ENCODE measurements at places on chromosomes 4 and X.

- DNase-seq = no peak
Measured at GRCh38 chr4:76897536-76898384, at the start of gene SOWAHB. Gene SOWAHB (minus strand): TSS chr4:76898144. CDS start chr4:76897849, 295 bp downstream.

GRCh38 chrX:76148753-76149152, 24.1 kb upstream of the PBDC1 start:
- peak; percentile 2 for DNase-seq

GRCh38 chr4:55763996-55764395, 55.6 kb upstream of the EXOC1L start:
- no peak for DNase-seq

GRCh38 chrX:11480626-11481025, 185.1 kb downstream of the ARHGAP6 start:
- DNase-seq = no peak

DNA sequence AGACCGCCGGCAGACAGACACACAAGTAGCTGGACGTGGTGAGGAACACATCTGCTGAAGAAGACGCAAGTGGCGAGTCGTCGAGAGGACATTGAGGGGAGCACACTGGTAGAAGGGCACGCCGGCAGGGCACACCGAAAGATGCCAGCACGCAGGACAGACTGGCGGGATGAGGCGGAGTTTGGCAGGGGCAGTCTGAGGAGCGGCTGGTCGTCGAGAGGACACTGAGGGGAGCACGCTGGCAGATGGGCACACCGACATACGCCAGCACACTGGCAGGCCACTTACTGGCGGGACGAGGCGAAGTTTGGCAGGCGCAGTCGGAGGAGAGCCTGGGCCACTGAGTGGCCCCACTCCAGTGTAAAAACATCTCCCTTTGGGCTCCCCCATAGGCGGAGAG, 42.1 kb downstream of the RASGEF1B start:
- no peak for DNase-seq

GRCh38 chr4:14681330-14681729, 321.0 kb upstream of the CPEB2 start:
- DNase-seq = no peak

DNA sequence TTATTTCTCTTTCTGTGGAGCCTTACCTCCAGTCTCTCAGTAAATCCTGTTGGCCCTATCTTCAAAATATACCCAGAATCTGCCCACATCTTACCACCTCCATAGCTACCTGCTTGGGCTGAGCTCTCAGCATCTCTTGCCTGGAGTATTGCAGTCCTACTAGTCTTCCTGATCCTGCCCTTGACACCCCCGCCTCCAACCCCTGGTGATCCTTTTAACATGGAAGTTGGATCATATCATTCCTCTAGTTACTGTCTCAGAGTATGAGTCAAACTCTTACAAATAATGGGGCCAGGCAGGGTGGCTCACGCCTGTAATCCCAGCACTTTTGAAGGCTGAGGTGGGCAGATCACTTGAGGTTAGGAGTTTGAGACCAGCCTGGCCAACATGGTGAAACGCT, 43.1 kb upstream of the SETD7 start:
- peak; percentile 18 for DNase-seq

- no peak for DNase-seq
Measured at GRCh38 chr4:103753868-103754653, 34.3 kb upstream of the TACR3 start.

DNA sequence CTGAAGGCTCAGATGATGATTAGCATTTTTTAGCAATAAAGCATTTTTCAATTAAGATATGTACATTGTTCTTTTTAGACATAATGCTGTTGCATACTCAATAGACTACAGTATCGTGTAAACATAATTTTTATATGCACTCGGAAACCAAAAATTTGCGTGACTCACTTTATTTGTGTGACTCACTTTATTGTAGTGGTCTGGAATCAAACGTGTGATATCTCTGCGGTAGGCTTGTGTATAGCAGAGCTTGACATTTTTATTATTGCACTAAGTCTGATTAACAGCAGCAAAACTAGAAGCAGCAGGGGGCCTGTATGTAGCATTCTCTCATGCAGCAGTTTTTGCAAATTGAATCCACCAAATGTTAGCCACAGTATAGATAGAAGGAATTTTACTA, 119.1 kb upstream of the PRDX4 start:
- DNase-seq = peak; percentile 62

- DNase-seq = no peak
Measured at GRCh38 chr4:25863831-25864418, 1.1 kb upstream of the SEL1L3 start.

DNA sequence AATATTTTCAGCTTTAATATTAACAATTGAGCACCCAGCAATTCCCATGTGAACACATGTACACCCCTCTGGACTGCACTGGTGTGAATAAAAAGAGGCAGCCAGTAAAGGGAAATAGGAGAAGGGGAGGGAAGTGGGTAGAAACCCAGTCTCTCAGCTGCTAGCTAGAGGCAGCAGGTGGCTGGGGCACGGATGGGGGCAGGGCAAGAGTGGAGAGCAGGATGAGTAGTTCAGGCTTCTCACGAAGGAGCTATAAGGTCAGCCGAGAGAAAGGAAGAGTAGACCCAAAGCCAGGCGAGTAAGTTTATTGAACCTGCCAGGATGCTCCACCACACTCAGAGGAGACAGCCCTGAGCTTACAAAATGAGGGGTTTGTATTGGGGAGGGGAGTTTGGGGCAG, 184.8 kb upstream of the MTMR8 start:
- DNase-seq = no peak

DNA sequence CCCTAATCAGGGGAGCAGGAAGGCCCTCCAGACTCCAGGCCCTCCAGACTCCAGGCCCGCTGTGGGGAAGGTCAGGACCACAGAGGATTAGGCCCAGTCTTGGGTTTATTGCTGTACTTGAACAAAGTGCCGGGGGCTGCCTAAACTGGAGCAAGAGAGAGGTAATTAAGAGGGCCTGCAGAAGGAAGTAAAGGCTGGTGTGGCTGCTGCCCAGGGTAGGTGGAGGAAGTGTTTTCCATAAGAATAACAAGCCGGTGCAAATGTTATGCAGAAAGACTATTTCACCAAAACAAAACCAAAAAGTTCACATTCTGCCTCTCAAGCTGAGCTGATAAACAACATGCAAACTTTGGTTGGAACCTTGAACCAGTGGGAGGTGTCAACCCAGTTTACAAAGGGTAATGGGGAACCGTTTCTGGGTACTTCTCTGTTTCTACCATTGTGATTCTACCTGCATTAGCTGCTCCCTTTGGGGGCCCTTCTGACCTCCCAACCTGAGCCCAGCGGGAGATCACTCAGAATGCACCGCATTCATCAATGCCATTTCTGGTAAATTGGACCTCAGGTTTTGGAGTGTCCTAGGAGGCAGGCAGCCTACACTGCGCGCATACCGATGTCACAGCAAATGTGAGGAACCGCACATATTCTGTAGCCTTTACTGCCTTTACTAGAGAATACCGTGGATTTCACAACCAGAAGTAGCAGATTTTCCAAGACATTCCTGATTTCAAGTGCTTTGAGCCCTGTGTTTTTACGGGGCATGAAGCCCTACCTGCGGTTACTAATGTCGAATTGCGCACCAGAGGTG, 59.7 kb upstream of the BCOR start:
- DNase-seq = no peak

DNA sequence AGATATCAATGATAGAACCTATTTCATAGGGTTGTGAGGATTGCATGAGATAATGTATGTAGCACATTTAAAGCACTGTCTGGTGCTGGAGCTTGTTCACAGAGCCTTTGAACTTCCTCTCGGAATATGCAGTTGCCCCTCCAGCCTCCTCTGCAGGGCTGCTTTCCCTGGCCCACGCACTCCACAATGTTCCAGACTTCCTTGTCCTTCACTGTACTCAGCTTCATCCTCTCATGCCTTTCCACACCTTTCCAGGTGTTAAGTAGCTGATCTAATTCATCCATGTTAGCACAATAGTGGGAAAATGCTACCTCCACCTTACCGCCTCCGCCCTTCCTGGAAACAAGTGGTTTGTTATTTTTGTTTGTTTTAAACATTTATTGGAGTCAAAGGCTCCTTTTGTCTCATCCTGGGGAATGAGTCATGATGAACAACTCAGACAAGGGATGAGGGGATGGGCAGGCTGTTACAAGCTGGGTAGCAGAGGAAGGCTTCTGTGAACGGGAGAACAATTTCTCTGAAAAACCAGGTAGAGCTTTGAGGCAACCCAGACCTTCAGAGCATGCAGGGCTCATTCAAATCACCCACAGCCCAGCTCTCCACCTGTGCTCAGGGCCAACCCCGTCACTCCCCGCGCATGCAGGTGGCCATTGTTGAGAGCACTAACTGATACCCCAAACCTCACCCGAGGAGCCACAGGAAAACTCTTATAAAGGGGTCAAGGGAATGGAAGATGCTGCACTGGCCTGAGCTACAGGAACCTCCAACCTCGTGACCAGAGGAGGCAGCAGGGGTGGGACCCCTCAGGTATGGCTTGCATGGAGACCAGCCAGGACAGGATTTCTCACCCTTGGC, 84.9 kb upstream of the TBL1X start:
- peak; percentile 44 for DNase-seq

DNA sequence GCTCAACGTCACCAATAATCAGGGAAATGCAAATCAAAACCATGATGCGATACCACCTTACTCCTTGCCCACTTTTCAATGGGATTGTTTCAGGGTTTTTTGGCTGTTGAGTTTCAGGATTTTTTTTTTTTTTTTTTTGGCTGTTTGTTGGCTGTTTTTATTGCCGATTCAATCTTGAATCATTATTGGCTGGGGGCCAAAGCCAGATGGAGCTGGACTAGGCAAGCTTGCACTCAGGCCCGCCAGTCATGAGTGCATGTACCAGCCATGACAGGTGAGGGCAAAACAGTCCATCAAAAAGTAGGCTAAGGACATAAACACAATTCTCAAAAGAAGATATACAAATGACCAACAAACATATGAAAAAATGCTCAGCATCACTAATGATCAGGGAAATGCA, 13.3 kb downstream of the YIPF7 start:
- DNase-seq = peak; percentile 18

DNA sequence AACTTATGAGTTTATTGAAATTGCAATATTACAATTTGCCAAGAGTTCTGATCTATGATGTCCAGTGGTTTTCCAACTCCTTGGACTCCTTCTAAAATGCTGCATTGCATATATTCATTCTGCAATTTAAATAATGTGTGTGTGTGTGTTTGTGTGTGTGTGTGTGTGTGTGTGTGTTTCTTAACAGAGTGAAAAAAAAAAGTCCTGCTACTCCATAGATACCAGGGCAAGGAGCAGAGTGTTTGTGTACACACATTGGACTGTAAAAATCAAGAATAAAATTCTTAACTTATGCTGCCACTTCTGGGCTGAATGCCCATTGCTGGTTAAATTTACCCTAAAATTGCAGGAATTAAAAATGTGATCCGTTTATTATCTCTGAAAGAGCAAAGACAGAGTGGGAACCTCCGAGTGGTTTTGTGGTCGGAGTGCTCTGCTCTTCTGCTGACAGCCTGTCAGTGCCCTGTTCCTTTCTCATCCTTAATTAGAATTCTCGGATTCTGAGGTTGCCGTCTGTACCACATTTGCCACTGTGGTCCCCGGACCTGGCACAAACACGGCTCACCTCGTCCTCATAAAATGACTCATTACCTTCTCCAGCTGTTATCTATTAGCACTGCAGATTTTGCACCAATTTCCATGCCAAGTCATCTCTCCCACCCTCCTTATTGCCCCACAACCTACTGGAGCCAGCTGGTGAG, 355.5 kb downstream of the KCNIP4 start:
- DNase-seq = no peak

DNA sequence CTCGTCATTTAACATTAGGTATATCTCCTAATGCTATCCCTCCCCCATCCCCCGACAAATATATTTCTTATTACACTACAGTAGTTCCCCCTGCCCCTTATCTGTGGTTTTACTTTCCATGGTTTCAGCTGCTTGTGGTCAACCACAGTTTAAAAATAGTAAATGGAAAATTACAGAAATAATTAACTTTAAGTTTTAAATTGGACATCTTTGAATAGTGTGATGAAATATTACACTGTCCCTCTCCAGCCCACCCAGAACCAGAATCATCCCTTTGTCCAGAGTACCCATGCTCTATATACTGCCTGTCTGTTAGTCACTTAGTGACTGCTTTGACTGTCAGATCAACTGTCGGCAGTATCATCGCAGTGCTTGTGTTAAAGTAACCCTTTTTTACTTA, 47.4 kb upstream of the VEGFC start:
- no peak for DNase-seq

GRCh38 chrX:129360175-129360574, 163.1 kb downstream of the SMARCA1 start:
- DNase-seq = peak; percentile 2

- no peak for DNase-seq
Measured at GRCh38 chr4:103289186-103289585, 91.0 kb upstream of the CENPE start.

DNA sequence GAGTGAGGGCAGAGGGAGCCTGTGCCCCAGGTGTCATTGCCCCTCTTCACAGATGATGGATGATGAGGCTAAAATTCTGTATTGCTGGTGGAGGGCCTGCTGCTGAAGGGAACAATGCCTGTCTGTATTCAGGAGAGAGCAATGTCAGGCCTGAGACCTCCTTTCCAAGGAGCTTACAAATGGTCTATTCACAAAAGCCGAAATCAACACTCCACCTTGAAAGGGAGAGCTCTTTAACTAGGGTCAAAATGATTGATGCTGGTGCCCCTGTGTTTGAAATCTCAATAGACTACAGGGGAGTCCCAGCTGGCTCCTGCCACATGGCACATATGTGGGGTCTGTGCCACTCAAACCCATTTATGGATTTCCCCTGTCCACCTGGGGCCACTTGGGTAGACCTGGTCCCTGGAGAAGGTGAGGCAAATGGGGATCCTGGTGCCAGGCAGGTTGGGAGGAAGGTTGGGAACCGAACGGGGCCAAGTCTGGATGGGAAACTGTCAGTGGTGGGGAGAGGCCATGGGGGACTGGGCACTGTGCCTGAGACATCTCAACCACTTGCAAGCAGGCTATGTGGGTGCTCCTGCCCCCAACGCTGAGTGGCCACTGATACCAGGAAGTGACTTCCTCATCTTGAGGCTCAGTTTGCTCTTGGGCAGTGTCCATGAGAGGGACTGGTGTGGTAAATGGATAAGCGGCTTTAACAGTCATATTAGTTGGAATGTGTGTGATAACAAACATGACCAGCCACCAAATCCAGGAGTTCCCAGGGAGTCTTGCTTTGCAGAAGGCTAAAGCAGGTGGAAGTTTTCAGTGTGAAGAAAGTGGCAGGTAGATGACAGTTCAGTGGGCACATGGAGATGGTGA, 223.8 kb upstream of the PSAPL1 start:
- DNase-seq = no peak

DNA sequence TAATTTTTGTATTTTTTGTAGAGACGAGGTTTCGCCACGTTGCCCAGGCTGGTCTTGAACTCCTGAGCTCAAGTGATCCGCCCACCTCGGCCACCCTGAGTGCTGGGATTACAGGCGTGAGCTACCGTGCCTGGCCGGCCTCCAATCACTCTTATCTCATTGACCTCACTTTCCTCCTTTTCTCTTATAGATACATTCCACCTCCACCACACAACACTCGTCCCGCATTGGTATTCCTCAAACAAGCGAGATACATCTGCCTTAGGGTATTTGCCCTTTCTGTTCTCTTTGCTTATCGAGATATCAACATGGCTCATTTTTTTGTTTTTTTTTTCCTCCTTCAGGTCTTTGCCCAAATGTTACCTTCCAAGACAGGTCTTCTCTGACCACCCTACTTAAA, 1.8 kb upstream of the PRPS1 start:
- DNase-seq = no peak

GRCh38 chr4:181278941-181279340, 964.3 kb upstream of the TENM3 start:
- DNase-seq = no peak

All from MG63 (cell line).